Stimulated activated effector memory CD8-positive, alpha-beta T cell treated with anti-CD3 and anti-CD28 coated beads, Interleukin-12 subunit alpha, Interleukin-12 subunit beta, amount 100 ng/mL, for 72 hours (primary cell): ENCODE measurements at places on chromosomes 11 and 22.
A peak's percentile ranks its signal among the peaks of the same experiment; 100 is the strongest.

DNA sequence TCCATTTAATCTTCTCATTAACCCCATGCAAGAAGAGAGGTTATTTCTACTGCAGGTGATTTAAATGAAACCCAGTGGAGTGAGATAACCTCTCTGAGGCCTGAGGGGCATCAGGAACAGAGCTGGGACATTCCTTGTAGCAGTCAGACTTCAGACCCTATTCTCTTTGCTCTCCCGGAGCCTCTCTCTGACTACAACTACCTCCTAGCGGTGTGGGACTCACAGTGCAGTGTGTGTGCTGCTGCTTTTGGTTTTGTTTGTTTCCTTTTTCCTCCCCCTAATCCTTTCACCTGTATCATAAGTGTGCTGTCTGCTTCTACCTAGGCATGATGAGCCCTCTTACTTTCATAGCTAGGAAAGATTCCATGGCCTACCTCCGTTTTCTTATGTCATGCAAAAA lies 769.6 kb downstream of the NTM start:
- DNase-seq: no peak

- no peak for DNase-seq
Measured at GRCh38 chr11:26194881-26195280, 137.0 kb upstream of the ANO3 start.

GRCh38 chr11:9808943-9809342 lies 145.1 kb downstream of the SWAP70 start:
- no peak for DNase-seq

DNA sequence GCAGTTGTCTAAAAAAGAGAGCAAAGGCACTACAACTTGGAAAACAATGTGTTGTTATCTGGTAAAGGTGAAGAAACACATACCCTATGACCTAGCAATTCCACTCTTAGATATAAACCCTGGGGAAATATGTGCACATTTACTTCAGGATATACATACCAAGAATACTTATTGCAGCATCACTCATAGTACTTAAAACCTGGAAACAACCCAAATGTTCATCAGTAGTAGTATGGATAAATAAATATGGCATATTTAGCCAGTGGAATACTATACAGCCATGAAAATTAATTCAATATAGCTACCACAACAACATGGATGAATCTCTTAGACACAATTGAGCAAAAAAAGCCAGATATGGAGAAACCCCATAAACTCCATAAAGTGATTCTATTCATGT lies 26.1 kb upstream of the MICAL2 start:
- DNase-seq: no peak

DNA sequence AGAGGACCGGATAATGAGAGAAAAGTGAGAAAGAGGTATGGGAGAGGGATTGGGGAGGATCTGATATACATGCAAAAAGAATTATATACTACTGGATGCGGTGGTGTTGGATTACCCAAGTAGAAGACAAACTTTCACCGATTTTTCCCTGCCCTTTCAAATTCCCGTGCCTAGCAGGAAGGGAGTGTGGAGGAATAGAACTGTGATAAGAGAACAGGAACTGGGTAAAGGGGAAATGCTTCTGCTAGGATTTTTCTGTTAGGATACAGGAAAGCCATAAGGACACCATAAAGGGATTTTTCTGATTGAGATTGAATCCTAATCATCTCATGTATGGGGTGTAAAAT lies 480 bp upstream of the MTMR2 start:
- no peak for DNase-seq

GRCh38 chr11:131465746-131466145 lies 95.3 kb downstream of the NTM start:
- no peak for DNase-seq

- no peak for DNase-seq
Measured at GRCh38 chr22:33920197-33920540, at the start of gene LARGE1. TSS of gene LARGE1 (minus strand) at chr22:33920476.

DNA sequence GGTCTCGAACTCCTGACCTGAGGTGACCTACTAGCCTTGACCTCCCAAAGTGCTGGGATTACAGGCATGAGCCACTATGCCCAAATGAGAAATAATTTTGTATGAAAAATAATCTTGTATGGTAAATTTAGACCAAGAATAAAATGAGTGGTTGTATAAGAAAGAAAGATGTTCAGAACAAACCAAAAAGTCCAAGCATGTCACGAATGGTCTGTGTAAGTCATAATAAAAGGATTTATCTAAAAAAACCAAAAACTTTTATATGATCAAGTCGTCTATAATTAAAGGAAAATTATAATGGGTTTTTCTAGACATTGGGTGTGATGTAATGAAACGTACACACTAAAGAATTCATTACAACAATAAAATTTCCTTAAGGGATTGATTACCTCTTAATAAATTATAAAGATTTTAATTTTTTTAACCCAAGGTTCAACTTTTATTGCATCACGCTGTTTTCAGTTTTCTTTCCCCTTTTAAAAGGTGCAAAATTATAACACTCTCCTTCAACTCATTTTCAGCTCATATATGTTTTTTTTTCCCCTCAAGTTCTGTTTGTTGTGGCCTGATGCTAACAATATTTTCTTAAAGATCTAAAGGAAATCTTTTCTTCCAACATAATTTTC lies 8.9 kb upstream of the AQP11 start:
- DNase-seq: no peak

GRCh38 chr11:102760344-102761035 lies 19.9 kb downstream of the MMP10 start:
- DNase-seq: no peak

DNA sequence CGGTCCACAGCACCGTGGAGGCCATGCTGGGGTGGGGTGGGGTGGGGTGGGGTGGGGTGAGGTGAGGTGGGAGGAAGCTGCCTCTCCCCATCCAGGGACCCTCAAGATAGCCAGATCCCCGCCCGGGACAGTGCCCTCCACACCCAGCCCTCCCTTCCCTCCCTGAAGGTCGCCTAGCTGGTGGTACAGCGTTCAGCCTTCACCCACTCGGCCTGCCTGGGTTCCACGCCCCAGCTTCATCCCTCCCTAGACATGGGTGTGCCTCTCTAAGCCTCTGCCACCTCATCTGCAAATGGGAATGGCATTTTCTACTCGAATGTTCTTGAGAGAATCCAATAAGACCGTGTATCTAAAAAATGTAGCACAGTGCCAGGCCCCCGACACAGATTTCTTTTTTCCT lies 17.8 kb downstream of the KCTD17 start:
- no peak for DNase-seq

DNA sequence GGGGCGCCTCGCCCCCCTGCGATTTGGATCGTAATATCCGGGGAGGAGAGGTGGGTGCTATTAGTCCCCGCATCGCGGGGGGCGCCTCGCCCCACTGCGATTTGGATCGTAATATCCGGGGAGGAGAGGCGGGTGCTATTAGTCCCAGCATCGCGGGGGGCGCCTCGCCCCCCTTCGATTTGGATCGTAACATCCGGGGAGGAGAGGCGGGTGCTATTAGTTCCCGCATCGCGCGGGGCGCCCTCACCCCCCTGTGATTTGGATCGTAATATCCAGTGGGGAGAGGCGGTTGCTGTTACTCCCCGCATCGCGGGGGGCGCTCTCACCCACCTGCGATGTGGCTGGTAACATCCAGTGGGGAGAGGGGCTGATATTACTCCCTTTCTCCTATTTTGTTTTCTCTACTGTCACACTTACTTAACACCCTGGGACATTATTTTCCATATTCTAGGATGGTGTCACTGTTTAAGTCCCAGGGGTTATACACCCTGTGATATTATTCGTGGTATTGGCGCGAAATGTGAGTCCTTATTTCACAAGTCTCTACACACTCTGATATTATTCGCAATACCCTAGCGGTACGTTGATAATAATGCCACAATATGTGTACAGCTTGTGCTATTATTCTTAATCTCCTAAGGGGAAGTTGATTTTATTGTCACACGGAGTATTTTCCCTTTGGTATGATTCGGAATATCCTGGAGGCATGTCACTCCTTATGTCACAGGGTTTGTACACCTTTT lies 57.8 kb upstream of the ALDH3B2 start:
- no peak for DNase-seq

DNA sequence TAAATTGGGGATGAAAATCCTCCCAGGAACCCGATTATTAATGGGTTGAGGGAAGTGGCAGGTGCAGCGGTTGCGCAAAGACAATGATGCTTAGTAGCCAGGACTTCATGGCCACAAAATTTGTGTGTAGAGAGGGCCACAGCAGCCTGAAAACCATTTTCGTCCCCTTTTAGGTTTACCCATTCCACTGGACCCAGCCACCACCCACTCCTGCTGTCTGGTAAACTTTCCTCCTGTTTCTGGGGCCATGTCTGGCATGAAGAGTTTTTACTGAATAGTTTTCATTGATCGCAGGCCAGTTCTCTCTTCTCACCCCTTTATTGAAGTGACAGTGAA lies 69.5 kb upstream of the SYT13 start:
- DNase-seq: no peak

DNA sequence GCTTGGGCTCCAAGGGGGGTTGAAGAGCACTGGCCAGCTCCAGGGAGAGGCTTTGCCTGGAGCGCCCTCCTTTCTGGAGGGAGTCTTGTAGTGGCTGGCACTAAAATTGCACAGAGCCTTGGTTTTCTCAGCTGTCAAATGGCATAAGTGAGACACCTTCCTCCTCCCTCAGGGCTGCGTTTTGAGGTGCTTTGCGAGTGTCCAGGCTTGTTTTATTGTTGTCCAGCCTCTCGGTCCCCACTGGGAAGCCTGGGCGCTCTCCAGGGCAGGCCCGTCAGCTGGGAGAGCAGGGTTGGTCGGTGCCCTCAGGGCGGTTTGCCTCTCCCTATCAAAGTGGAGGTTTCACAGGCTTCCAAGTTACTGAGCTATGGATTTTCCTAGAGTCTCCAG lies 149.3 kb upstream of the B3GAT1 start:
- DNase-seq: peak; percentile 13

DNA sequence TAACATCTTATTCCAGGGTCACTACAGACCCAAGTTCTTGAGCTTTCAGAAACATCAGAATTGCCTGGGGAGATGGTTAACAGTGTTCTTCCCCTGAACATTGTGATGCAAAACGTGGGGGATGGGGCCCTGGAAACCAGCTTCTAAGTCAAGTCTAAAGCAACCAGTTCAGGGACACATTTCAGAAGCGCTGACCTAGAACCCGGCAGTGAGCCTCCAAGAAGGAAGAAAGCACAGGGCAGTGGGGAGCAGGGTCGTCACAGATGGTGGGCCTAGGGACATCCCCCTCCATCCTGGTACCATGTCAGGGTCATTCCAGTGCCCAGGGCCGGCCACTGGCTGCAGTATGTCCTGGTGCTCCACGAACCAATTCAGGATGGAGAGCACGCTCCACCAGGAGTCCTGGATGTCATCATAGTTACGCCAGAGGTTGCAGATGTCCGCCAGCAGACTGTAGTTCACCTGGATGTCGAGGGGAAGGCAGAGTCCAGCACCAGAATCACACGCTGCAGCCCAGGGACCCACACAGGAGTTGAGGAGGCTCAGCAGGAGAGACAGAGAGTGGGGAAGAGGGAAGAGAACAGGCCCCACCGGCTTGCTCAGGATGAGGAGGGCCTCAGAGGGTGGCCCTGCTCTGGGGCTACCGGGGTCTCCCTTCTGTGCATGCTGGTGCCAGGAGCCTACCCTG lies 5.0 kb downstream of the NAGA start:
- no peak for DNase-seq

DNA sequence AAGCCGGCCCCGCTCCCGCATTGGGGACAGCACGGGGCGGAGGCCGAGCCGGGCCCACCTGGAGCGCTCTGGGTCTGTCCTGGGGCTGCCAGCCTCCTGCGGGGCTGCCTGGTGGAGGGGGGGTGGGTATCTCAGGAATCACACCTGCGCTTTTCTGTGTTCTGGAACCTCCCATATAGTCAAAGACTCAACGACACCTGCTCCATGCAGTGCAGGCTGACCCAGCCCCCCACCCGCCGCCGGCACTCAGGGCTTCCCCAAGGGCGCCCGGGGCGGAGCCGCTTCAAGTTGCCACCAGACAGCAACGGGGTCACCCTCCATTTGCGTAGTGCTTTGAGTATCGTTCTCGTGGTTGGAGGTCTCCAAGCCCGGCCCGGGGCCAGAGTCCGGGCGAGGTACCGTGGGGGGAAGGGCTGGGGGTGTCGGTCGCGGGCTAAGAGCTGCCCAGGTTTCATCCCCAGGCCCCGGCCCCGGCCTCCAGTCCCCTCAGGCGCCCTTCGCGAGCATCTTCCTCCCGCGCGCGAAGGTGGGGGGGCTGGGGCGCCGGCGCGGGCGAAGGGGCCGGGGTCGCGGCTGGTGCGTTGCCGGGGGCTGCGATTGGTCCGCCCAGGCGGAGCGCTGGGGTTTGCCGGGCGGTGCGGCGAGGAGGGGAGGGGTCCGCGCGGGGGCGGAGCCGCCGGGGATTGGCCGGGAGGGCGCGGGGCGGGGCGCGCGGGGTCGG lies 6.6 kb downstream of the TSPAN4 start:
- DNase-seq: no peak

GRCh38 chr11:86589856-86590589 lies 82.4 kb downstream of the ME3 start:
- DNase-seq: no peak

DNA sequence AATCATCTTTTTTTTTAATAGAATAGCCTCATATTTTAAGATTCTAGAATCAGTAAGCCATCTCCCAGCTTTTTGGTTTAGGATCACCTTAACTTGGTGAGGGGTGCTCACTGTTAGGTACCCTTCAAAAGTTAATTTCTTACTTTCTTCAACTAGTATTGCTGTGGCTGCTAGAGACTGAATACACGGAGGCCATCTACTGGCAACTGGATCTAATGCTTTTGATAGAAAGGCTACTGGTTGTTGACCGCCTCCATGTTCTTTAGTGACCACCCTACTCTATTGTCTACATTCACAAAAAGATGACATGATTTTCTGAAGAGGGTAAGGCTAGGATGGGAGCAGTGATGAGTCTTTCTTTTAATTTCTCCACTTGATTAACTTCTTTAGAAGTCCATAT lies 16.7 kb upstream of the ALDH3B2 start:
- DNase-seq: no peak

DNA sequence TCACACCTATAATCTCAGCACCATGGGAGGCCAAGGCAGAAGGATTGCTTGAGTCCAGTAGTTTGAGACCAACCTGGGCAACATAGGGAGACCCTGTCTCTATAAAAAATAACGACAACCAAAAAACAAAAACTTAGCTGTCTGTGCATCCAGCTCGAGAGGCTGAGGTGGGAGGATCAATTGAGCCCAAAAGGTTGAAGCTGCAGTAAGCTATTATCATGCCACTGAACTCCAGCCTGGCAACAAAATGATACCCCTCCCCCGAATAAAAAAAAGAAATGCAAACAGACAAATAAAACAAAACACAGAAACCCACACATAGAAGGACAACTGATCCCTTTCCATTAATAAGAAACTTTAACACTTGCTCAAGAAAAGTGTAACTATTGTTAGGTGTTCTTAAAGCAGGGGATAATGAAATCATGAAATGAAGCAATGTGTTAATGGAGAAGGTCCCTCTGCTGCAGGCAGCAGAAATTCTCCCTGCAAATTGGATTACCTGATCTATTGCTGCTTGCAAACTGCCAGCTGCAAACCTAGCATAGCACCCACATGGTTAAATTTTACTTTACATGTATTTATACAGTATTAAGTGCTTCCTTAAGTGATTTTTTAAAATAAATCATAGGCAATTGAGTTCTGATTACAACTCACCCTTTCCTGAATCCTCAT lies 226.3 kb downstream of the SBF2 start:
- no peak for DNase-seq

GRCh38 chr11:63937713-63938478 lies 906 bp upstream of the NAA40 start:
- DNase-seq: no peak
